COLO829 (cell line): ENCODE measurements at places on chromosomes 5 and 9.

- no peak for DNase-seq
These were observed 16.8 kb upstream of the SGCD start for GRCh38 chr5:156310115-156310514.

GRCh38 chr5:22354956-22355355 is 498.2 kb downstream of the CDH12 start:
- DNase-seq, result no peak

GRCh38 chr5:72407541-72407940 is 87.4 kb downstream of the PTCD2 start:
- DNase-seq, result no peak

DNA sequence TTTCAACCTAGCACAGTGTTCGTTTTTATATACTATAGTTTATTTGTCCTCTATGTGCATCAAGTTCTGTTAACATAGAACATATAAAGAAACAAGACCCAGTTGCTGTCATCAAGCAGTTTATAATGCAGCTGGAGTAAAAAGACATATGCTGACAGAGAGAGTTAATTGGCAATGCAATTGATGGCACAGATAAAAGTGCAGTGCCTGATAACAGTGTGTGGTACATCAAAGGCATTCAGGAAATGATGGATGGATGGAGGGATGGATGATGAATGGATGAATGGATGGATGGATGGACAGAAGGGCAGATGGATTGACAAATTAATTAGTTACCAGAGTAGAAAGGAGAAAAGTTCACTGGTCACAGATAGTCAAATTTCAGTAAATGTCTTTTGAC is 238.9 kb downstream of the RFK start:
- DNase-seq, result no peak

DNA sequence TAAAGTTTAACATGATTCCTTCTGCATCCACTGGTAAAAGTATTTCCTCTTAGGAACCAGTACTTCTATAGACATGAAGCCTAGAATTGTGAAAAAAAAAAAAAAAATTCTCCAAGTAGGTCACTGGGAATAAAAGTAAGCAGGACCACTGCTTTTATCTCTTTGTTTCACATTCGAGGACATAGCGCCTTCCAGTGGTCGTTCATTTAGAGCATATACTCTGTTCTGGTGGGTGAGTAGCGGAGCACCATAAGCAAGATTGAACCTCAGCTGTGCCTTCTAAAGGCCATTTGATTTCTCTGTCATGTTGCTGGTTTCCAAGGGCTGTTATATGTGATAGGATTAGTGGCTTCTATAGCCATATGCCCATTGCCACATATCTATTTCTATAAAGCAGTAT is 393.1 kb downstream of the TMEM232 start:
- no peak for DNase-seq

DNA sequence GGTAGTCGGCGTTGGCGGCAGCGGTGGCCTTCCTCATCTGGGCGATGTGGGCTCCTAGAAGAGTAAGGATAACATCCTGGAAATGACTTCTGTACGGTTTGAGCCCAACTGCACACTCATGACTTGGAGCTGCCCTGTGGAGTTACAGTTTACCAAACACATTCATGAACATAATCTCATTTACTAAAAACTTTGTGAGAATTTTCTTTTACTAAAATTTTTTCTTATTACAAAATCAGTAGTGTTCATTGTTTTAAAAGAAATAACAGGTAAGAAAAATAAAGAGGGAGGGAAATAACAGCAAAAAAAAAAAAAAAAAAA is 5.3 kb downstream of the FOXE1 start:
- DNase-seq, result no peak

GRCh38 chr5:173932695-173933139 is 44.6 kb downstream of the CPEB4 start:
- no peak for DNase-seq
